ENCODE measurements at places on chromosomes 6 and 20. TPM values are rescaled to one million over a fixed set of nuclear protein-coding genes. Genes with fewer than 3 reads are reported as not detected.

- H3K27me3 ChIP-seq: no peaks in the 10 kb centered on the region
- H3K27ac ChIP-seq: no peak overlapping the region
Measured at GRCh38 chr6:21262504-21262903, 331.0 kb upstream of the SOX4 start.

The ZSCAN12 gene
- total RNA-seq: 7.9 TPM

The IER3 gene
- 59.5 TPM for total RNA-seq

The TRPC4AP gene
- 51.2 TPM for total RNA-seq

The DHX16 gene
- 30.5 TPM for total RNA-seq

- no peak overlapping the region for H3K4me3 ChIP-seq
- no peaks in the 10 kb centered on the region for H3K36me3 ChIP-seq
- no peaks in the 10 kb centered on the region for H3K4me1 ChIP-seq
- H3K27ac ChIP-seq: no peak overlapping the region
- DNase-seq: peak; percentile 56
Measured at GRCh38 chr6:159267165-159267564, 98.0 kb downstream of the FNDC1 start.

All from kidney (tissue), 22 donors.